H1 (cell line): ENCODE measurements at places on chromosomes 2 and 18. TPM values are rescaled to one million over a fixed set of nuclear protein-coding genes. Genes with fewer than 3 reads are reported as not detected.

DNA sequence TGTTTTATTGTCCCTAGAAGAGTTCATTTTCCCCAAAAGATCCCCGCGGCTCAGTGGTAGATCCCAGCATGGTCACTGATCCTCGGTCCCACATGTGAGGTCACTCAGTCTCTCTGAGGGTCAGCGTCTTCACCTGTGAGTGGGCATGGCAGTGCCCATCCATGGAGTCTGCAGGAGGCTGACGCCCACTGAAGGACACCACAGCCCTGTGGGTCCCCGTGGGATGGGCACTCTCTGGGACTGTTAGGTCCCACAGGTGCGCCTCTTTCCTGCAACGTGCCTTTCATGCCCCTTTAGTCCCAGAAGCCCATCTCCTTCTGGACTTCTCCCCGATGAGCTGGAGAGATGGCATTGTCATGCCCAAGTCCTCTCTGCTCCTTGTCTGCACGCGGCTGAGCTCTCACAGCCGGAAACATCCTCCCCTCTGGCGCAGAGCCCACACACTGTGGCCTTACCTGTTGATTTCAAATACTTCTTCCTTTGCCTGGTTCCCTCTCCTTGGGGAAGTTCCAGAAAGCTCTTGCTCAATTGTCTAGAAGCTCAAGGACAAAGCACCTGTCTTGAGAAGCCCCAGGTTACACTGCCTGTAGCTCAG is 75.9 kb downstream of the PTGR3 start:
- no peaks in the 10 kb centered on the region for H3K27me3 ChIP-seq
- H3K27ac ChIP-seq: no peak overlapping the region
- no peak overlapping the region for H3K4me3 ChIP-seq
- DNase-seq: no peak
- no peaks in the 10 kb centered on the region for H3K36me3 ChIP-seq
- H3K4me1 ChIP-seq: no peaks in the 10 kb centered on the region

KIAA2012 gene
- not detected in 2 replicates for total RNA-seq

TOGARAM2 gene
- 0.59 and 1.4 TPM in 2 replicates for total RNA-seq

IL18R1 gene
- total RNA-seq: 0.54 TPM in 1 of 2 replicates, not detected in the other

- H3K36me3 ChIP-seq: no peaks in the 10 kb centered on the region
- H3K27ac ChIP-seq: no peak overlapping the region
- no peaks in the 10 kb centered on the region for H3K27me3 ChIP-seq
- H3K4me1 ChIP-seq: no peaks in the 10 kb centered on the region
Observed at GRCh38 chr2:140654565-140654964, 1476.3 kb downstream of the LRP1B start.

G6PC2 gene
- not detected in 2 replicates for total RNA-seq

DNA sequence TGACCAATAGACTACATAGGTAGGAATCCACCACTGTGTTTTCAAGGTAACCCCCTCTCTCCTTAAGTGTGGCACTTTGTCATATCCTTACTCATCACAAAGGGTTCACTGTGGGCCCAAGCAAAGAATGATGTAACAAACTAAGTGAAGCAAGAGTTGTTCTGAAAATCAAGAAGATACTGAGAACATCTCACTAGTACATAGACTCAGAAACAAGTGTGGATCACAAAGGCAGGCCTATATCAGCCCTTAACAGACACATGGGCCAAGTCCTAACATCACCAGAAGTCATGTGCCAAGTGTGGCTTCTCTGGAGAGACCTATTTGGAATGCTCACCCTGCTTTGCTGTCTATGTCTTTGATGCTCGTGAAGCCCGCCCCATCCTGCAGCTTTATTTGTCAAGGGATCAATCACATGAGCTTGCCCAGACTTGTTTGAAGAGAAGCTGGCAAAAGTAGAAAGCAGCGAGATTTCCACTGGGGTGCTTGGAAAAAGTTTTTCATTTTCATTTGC is 131.2 kb upstream of the TTC39C start:
- no peaks in the 10 kb centered on the region for H3K36me3 ChIP-seq
- H3K27me3 ChIP-seq: no peaks in the 10 kb centered on the region
- peaks cover 5% of the 10 kb centered on the region for H3K4me1 ChIP-seq
